ENCODE measurements at places on chromosomes 2 and 18. TPM values are rescaled to one million over a fixed set of nuclear protein-coding genes. Genes with fewer than 3 reads are reported as not detected.

Gene PCARE
- 0.67 TPM for total RNA-seq

- DNase-seq = no peak
Measured at GRCh38 chr2:237915576-237915975, 51.2 kb upstream of the UBE2F start.

Gene IKZF2
- 4.3 TPM for total RNA-seq

Gene DPYSL5
- total RNA-seq = not detected

Gene DYSF
- total RNA-seq = 45.8 TPM

Data from Right ventricle myocardium superior (tissue), 1 donor.